Right renal pelvis (tissue), 4 donors: ENCODE measurements at places on chromosomes 13 and 19. TPM values are rescaled to one million over a fixed set of nuclear protein-coding genes. Genes with fewer than 3 reads are reported as not detected.

MARCHF2 gene
- 18.6 TPM for polyA plus RNA-seq

FBXO17 gene
- 60.5 TPM for polyA plus RNA-seq

ZNF569 gene
- 10.0 TPM for polyA plus RNA-seq

SIGLEC12 gene
- 0.11 TPM for polyA plus RNA-seq

GPC6 gene
- 74.0 TPM for polyA plus RNA-seq

KIR3DL2 gene
- not detected for polyA plus RNA-seq

PSG7 gene
- not detected for polyA plus RNA-seq

CGB8 gene
- polyA plus RNA-seq = not detected

KIR2DL1 gene
- not detected for polyA plus RNA-seq

DNA sequence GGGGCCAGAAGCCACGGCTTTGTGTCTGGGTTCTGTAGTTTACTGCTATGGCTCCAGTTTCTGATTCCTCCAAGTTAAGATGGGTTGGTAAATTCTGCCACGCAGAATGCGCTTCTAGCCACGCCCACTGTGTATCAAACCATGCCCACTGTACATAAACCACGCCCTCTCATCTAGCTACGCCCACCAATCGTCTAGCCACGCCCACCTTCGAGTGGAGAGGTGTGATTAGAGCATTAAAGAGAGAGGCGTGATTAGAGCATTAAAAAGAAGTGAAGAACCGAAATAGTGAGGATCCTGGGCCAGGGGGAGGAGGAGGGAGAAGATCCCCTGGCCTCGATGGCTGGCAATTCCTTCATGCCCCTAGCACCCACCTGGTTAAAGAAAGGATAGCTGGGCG lies 43.7 kb upstream of the ADGRE5 start:
- DNase-seq = no peak

- no peak for DNase-seq
These were observed 372 bp downstream of the DNAAF3 start for GRCh38 chr19:55165952-55166529.

DNA sequence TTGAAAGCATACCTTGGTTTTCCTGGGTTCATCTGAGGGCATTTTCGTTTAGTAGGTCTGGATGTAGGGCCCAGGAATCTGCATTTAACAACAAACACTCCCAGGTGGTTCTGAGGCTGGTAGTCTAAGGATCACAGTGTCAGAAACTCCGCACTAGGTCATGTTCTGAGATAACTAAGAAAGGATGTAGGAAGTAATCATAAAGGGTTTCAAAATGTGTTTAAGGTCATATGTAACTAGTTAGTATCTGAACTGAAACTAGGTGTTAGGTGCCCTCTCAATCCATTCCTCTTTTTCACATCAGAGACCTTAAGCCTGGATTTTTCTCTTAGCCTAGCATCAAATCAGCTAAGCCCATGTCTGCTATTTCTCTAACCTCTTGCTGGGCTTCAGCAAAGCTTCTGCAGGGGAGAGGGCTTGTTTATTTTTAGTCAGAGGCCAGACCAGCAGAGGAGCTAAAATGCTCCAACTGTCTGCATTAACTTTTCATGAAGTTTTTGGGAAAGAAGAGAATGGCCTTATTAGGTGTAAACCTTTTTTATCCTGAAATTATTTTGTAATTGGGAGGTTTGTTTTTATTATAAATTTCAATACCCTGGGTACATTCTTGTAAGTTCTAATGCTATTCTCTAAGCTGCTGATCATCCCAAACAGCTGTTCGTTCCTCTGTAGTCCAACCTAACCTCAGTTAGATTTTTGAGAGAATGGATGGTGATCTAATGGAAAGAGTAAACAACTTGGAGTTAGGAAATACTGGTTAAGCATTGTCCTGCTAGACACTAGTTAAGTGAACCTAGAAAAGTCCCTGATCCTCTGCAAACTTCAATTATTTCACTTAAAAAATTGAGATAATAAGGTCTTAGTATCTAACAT lies 262.8 kb upstream of the RFC3 start:
- DNase-seq = no peak

GRCh38 chr13:46491641-46492040 lies 61.3 kb upstream of the LRCH1 start:
- no peak for DNase-seq

- no peak for DNase-seq
These were observed 15.0 kb downstream of the MYO9B start for GRCh38 chr19:17090583-17090982.

- DNase-seq = no peak
These were observed 392 bp upstream of the ARHGAP33 start for GRCh38 chr19:35775046-35775297.

GRCh38 chr13:79778741-79779460 lies 297.9 kb downstream of the NDFIP2 start:
- no peak for DNase-seq

- DNase-seq = no peak
These were observed 141.7 kb upstream of the SERP2 start for GRCh38 chr13:44231786-44232516.

DNA sequence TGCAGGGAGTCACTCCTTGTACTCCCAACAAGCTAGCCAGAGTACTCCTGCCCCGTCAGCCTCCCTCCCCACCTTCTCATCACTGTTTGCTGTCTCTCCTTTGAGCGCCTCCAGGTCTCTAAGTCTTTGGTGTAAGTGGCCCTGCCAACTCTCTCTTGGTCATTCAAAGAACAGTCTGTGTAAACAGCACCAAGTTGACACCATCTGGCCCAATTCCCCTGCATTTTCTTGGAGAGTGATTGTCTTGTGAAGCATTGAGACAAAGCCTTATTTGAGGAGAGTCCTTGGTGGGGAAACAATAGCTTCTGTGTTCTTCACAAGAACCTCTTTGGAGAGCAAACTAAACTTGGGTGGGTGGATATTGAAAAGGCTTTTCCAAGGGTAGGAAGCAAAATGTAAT lies 114.6 kb upstream of the RNF113B start:
- no peak for DNase-seq

- DNase-seq = no peak
These were observed 6.1 kb upstream of the CYSLTR2 start for GRCh38 chr13:48647625-48648024.

DNA sequence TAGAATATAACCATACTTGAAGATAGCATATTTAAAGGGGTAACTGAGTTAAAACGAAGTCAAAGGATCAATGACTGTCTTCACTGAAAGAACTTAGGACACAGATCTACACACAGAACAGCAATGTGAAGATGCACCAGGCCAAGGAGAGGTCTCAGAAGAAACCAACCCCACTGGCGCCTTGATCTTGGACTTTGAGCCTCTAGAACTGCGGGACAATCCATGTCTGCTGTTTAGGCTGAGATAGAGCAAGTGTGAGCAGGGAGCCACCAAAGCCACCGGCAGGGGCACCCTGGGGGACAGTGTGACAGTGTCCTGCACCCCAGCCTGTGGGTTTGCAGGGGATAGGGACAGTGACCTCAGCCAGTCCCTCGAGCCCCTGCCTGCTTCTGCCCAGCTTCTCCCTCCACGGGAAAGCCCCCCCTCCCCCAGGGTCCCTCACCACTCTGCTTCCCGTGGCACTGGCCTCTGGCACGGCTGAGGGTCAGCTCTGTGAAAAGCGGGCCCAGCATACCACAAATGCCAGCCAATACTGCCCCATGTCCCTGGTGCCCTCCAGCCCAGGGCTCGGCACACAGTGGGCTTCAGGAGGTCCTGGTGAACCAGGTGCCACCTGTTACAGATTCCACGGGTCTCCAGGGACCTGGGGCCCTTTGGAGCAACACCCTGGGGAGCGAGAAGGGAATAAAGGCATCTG lies 40.8 kb downstream of the KLF2 start:
- DNase-seq = no peak

DNA sequence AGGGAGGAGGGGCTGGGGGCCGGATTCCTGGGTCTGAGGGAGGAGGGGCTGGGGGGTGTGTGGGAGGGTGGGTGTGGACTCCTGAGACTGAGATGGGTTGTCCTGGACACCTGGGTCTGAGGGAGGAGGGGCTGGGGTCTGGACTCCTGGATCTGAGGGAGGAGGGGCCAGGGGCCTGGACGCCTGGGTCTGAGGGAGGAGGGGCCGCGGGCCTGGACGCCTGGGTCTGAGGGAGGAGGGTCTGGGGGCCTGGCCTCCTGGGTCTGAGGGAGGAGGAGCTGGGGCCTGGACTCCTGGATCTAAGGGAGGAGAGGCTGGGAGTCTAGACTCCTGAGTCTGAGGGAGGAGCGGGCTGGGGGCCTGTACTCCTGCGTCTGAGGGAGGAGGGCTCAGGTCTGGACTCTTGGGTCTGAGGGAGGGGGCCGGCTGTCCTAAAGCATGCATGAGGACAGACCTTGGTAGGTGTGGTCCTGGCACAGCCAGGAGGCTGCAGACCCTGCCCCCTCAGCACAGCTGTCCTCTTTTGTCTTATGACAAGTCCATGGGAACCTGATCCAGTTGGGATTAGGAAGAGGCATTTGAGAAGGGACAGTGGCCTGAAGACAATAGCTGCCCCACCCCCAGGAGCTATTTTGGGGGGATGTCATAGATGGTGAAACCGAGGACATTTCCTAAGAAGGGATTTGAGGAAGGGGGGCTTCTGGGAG lies 1.3 kb downstream of the TNNT1 start:
- DNase-seq = no peak

GRCh38 chr13:109764470-109765291 lies 21.7 kb downstream of the IRS2 start:
- no peak for DNase-seq
